ENCODE measurements at places on chromosomes 16 and 17.

DNA sequence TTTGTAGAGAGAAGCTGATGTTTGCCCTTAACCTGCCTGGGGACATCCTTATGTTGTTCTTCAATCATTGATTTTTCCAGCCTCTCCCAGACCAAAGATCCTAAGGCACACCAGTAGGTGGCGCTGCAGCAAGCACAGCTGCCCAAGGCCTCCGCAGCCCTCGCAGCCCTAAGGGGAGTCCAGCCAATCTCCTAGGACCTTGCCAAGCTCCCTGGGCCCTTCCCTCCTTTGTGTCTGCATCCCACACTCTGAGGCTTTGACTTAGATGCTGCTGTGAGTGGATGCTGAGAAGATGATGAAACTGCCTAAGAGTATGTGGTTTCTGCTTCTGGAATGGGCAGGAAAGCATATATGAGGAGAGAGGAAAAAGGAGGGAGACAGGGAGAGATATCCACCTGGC, 47.1 kb downstream of the SPACA3 start:
- no peak for DNase-seq

DNA sequence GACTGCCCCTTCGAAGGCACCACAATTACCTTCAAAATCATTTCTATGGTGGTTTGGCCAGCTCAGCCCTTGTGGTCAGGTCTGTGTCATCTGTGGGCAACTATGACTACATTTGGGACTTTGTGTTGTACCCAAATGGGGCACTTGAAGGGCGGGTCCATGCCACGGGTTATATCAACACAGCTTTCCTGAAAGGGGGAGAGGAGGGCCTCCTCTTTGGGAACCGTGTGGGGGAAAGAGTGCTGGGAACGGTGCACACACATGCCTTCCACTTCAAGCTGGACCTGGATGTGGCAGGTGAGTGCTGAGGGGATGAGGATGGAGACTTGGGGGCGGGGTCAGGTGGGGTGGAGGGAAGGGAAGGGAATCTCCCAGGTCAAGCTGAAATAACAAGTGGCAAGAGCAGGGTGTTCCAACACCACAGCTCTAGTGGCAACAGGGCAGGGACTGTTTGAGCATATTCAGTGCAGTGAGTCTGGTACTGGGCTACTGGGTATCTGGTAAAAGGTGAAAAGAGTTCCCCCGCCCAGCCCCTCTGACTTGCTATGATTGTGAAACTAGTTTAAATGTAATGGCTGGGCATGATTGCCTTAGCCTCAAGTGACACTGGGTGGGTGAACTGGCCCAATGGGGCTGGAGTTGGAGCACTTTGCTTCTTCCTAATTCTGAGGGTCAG, 1.7 kb downstream of the AOC2 start:
- no peak for DNase-seq

- no peak for DNase-seq
These were observed 76.0 kb downstream of the N4BP1 start for GRCh38 chr16:48533931-48534330.

- DNase-seq = no peak
These were observed 415.9 kb upstream of the ERCC4 start for GRCh38 chr16:13503960-13504635.

GRCh38 chr16:4046221-4046620, 70.0 kb downstream of the ADCY9 start:
- no peak for DNase-seq

- DNase-seq = no peak
These were observed 32.4 kb upstream of the RPTOR start for GRCh38 chr17:80512233-80512632.

- no peak for DNase-seq
These were observed 1.9 kb upstream of the DNASE1 start for GRCh38 chr16:3652373-3653195.

- DNase-seq = no peak
These were observed 1.2 kb downstream of the FSCN2 start for GRCh38 chr17:81529437-81529803.

GRCh38 chr17:8976638-8977037, 11.1 kb upstream of the PIK3R5 start:
- DNase-seq = no peak

GRCh38 chr16:54142787-54143186, 143.8 kb downstream of the IRX3 start:
- no peak for DNase-seq

DNA sequence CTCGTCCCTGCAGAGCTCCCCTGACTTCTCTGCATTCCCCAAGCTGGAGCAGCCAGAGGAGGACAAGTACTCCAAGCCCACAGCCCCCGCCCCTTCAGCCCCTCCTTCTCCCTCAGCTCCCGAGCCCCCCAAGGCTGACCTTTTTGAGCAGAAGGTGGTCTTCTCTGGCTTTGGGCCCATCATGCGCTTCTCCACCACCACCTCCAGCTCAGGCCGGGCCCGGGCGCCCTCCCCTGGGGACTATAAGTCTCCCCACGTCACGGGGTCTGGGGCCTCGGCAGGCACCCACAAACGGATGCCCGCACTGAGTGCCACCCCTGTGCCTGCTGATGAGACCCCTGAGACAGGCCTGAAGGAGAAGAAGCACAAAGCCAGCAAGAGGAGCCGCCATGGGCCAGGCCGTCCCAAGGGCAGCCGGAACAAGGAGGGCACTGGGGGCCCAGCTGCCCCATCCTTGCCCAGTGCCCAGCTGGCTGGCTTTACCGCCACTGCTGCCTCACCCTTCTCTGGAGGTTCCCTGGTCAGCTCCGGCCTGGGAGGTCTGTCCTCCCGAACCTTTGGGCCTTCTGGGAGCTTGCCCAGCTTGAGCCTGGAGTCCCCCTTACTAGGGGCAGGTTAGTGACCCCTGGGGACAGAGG, 11.4 kb downstream of the MLLT6 start:
- DNase-seq = no peak

DNA sequence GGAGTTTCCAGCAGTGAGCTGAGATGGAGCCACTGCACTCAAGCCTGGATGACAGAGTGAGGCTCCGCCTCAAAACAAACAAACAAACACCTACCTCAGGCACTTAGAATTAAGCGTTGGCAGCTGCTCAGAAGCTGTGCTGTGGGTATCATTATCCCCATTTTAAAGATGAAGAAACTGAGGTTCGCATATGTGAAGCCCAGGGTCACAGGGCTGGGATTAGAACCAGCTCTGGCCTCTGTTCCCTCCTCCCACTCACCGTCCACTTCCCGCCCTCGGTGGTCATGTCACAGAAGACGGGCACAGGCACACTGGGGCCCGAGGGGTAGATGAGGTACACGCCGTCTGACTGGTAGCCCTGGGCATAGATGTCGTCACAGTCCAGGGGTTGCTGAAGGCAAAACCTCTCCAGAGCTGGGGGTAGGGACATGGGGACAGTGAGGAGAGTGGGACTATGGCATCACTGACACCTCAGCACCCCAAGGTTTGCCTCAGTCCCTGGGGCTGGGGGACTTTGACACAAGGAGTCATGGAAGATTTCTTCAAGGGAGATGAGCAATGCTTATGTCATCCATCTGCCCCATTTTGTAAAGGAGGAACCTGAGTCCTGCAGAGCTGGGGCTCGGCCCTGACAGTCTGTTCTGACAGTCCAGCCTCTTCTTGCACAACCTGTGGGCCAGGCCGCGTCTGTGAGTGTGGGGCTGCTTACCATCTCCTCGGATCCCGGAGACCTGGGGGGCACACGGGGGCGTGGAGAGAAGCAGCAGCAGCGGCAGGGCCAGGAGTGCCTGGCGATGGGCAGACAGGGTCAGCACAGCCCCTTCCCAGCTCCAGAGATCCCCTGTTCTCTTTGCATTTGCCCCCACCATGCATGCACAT, 700 bp downstream of the MFAP4 start:
- no peak for DNase-seq

- DNase-seq = no peak
These were observed 23.2 kb downstream of the COTL1 start for GRCh38 chr16:84594725-84595038.

- no peak for DNase-seq
These were observed 133.6 kb downstream of the HS3ST3B1 start for GRCh38 chr17:14434506-14434905.

DNA sequence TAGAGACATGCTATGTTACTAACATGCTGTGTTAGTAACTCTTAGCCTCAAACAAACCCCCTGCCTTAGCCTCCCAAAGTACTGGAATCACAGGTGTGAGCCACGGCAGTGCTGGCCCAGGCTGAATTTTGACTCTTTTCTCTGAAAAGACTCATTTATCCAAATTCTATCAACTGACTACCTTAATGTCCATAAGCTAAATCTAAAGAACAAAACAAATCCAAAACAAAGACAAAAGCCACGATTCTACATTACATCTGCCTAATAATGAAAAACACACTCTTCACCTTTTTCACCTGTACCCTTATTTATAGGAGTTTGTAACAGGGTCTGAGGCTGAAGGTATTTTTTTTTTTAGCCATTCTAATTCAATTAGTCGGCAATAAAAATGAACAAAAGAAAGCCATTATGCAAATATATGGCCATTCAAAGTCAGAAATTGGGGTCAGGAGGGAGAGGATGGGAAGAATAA, 432.5 kb downstream of the RBFOX1 start:
- no peak for DNase-seq

GRCh38 chr17:50133769-50134099, 3.8 kb upstream of the SAMD14 start:
- no peak for DNase-seq

All from esophagus squamous epithelium (tissue), 5 donors.